ENCODE measurements at places on chromosomes 7 and 10.

DNA sequence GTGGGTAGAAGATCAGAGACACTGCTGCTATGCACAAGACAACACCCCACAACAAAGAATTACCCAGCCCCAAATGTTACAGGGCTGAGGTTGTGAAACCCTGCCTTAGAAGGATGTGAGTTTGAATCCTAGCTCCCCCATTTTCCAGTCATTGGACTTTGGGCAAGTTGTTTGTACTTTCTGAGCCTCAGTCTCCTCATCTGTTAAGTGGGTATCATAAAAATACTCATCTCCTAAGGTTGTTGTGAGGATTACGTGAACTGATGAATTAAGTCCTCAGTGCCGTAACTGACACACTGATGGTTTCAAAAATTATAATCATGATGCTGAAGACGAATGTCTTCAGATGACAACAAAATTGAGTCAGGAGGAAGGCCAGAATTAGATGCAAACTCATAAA, 30.3 kb downstream of the RHOBTB1 start:
- no peak for DNase-seq

DNA sequence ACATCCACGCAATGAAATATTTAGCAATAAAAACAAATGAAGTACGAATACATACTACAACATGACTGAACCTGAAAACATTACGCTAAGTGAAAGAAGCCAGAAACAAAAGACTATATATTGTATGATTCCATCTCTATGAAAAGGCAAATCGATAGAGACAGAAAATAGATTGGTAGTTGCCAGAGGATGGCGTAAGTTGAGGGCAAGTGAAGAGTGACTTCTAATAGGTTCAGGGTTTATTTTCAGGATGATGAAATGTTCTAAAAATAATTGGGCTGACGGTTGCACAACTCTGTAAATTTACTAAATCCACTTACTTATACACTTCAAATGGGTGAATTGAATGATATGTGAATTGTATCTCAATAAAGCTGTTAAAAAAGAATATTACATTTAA, 39.5 kb upstream of the TECTB start:
- no peak for DNase-seq

DNA sequence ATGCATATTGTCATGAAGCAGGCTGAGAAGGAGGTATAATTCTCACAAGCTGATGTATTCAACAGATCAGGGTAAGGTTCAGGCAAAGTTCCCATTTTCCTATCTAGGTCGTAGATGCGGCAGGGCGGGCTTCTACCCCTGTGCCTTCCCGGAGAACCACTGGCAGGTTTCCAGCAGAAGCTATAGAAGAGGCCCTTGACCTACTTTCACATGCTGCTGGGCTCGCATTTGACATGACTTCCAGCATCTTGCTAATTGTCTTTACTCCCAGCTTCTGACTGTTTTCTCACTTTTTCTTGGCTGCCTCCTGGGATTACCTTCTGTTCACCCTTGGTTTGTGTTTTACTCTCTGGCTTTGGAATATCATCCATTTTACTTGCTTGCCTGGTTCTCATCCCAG, 32.6 kb upstream of the ORC5 start:
- no peak for DNase-seq

- no peak for DNase-seq
These were observed 355.2 kb downstream of the TNS3 start for GRCh38 chr7:47226696-47227095.

DNA sequence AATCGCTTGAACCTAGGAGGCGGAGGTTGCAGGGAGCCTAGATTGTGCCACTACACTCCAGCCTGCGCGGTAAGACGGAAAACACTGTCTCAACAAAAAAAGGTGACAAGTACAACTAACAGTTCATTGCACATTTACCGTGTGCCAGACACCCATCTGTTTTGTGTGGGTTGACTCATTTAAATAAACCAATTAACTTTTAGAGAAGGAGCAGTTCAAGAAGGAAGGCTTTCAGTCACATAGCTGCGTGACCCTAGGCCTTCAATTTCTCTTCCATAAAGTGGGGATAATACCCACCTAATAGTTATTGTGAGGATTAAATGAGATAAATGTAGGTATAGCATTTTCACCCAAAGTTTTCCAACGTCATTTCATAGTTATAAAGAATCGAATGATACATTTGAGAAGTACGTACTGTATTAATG, 52.3 kb upstream of the KDM7A start:
- DNase-seq = no peak

DNA sequence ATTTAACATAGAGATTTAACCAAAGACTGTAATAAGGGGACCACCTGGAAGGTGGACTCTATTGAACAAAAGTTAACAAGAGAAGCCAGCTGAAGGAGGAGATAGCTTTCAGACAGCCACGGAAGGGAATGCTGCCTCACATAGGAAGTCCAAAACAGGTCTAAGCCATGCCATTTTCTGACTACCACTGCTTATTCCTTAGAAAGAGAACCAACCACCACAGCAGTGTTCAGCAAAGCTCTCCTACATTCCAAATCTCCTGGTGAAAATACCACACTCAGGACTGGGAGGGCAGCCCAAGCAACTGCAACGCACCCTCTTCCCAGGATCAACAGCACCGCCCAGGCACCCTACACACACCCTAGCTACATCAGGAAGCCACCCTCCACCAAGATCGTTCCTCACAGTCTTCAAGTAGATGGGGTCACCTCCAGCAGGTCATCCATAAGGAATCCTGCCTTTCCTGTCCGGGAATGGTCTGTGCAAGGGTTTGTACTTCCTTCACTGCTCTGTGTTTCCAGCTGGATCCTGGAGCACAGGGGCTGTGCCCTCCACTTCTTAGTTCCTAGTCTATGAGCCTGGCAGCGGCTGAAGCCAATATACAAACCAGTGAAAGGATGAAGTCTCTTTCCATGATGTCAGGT, 2.5 kb downstream of the KIAA1549 start:
- DNase-seq = no peak

DNA sequence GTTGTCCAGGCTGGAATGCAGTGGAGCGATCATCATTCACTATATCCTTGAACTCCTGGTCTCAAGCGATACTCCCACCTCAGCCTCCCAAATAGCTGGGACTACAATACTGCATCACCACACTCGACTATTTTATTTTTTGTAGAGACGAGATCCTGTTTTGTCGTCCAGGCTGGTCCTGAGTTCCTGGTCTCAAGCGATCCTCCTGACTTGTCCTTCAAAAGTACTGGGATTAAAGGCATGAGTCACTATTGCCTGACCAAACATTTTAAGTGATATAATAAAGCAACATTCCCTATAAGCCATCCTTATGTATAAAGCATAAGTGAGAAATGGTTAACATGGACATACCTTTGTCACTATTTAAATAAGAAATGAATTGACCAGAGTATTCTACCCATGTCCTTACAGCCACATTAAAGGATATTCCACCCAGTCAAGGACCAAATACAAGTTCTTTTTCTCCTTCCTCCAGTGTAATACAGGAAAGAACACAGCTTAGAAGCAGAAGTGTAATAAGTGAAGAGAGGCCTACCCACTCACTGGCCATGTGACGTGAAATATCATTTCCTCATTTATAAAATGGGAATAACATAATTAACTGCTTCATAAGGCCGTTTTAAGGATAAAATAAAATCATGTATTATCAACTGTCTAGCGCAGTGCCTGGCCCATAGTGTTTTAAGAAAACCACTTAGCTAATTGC, 82.0 kb downstream of the DOCK4 start:
- DNase-seq = no peak

GRCh38 chr10:124243702-124244121, 150.3 kb upstream of the CHST15 start:
- DNase-seq = no peak

DNA sequence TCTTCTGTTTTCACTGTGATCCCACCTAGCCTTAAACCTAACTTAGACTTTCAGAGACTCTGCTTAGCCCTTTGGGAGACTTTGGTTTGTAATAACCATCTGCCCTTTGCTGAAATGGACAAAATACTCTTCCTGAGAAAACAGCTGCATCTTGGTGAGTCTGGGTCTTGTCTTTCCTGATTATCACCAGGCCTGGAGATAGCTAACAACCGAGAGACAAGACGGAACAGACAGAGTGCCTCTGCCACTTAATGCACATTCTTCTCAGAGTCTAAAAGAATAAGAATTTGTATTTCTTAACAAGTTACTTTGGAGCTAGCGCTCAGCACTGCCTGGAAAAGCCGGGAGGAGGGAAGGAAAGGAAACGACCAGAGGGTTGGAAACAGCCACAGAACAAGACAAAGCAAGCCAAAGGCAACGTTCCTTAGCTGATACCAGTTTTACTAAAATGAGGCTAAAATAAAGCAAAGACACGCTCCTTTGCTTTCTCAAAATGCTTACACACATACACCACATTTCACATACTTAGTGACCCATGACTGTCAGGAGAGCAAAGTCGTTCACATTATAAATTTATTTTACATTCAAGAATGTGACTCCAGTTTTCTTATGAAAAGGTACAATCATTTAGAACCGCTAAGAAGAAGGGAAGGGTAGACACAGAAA, 70.3 kb upstream of the DGKI start:
- no peak for DNase-seq

- DNase-seq = no peak
These were observed 15.3 kb downstream of the GNAT3 start for GRCh38 chr7:80496586-80496985.

- no peak for DNase-seq
These were observed 115.9 kb downstream of the TCERG1L start for GRCh38 chr10:131195558-131196159.

- peak; percentile 34 for DNase-seq
These were observed 48.8 kb upstream of the SLC35B4 start for GRCh38 chr7:134365341-134366054.

DNA sequence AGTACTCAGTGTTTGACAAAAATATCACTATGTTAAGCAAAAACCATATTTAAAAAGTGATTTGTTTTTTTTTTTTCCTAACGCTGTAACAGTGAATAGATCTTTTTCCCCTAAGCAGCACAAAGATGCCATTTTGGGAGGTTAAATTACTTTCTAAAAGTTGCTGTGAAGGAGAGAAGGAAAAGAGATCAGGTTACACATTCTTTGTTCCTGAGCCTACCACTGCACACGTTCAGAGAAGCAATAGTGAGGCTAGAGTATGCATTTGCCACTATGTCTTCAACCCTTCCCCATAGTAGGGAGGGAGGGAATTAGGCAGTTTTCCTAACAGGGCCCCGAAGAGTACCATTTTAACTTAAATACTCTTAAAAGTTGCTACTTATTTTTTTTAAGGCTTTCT, 38.9 kb downstream of the BMPR1A start:
- DNase-seq = peak; percentile 57

GRCh38 chr7:66629222-66630062, 761 bp downstream of the KCTD7 start:
- no peak for DNase-seq

- DNase-seq = no peak
These were observed 129.1 kb downstream of the USP6NL start for GRCh38 chr10:11482306-11482705.

- no peak for DNase-seq
These were observed 167.1 kb upstream of the KIAA1217 start for GRCh38 chr10:24041834-24042233.

- DNase-seq = peak; percentile 94
These were observed 68.8 kb upstream of the GSDME start for GRCh38 chr7:24825931-24826661.

DNA sequence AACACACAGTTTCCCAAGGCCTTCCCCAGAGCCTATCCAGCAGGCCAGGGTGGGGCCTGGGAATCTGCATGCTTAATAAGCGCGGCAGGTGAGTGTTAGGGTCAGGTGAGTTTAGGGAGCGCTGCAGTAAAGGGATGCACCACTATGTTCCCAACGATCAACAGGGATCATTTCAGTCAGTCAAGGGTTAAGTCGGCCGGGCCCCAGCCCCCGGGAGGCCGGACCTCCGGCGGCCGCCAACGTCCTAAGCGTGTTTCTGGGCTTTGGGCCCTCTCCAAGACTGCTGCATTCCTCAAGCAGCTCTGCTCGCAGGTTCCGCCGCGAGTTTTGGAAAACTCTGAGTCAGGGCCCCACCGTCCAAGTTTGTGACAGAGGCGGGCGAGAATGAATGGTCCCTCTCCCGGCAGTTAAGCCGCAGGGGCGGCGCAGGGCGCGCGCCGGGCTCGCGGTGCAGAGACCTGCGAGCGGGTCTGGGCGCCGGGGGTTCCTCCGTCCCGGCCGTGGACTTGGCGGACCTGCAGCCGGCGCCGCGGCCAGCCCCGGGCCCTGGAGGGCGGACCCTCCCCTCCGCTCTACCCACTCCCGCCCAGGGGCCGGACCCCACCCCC, 81.6 kb downstream of the ARHGAP22 start:
- peak; percentile 25 for DNase-seq

DNA sequence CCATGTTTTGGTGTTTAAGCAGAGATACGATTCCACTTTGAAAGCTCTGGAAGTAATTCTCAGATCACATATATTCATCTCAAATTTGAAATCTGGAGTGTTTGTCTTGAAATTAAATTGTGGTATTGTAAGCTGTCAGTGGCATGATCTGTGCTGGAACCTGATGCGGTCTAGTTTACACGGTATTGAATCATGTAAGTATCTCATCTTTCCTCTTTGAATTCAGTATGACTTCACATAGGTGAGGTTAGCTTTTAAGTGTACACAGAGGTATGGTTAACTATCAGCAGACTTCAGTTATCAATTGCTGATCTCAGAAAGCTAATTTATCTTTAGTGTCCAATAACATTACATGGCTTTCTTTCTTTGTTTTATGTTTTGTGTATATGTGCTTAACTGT, 155.2 kb downstream of the MGMT start:
- no peak for DNase-seq

- DNase-seq = no peak
These were observed 52.8 kb upstream of the SEMA3E start for GRCh38 chr7:83701736-83702135.

- no peak for DNase-seq
These were observed 69.5 kb downstream of the GBF1 start for GRCh38 chr10:102314801-102315200.

GRCh38 chr7:40437936-40438634, 303.3 kb downstream of the SUGCT start:
- no peak for DNase-seq

DNA sequence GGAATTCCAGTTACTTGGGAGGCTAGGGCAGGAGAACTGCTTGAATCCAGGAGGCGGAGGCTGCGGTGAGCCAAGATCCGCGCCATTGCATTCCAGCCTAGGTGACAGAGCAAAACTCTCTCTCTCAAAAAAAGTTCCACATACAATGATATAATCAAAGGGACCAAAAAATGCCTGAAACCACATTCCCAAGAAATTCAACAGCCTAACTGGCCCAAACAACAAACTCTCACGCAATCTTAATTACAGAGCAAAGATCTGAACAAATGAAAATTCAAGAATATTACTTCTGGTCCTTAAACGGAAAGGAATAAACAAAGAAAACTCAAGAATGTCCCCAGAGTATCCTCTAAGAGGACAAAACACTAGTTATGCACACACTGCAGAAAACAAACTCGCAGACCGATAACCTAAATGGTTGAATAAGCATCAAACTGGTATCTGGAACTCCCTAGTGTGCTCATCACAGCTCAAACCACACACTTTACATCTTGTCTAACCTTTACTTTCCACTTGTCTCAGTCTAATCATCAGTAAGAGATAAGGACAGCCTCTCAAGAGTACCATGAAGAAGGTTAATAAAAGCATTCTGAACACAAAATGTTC, 3.7 kb downstream of the OGA start:
- DNase-seq = no peak

- DNase-seq = no peak
These were observed 1.5 kb upstream of the C1GALT1 start for GRCh38 chr7:7180725-7181449.

- DNase-seq = no peak
These were observed 40.7 kb downstream of the USP6NL start for GRCh38 chr10:11570751-11571150.
